ENCODE measurements at places on chromosomes 3 and 15.

- no peak for DNase-seq
Observed at GRCh38 chr3:130276203-130276803, 69.2 kb upstream of the COL6A5 start.

DNA sequence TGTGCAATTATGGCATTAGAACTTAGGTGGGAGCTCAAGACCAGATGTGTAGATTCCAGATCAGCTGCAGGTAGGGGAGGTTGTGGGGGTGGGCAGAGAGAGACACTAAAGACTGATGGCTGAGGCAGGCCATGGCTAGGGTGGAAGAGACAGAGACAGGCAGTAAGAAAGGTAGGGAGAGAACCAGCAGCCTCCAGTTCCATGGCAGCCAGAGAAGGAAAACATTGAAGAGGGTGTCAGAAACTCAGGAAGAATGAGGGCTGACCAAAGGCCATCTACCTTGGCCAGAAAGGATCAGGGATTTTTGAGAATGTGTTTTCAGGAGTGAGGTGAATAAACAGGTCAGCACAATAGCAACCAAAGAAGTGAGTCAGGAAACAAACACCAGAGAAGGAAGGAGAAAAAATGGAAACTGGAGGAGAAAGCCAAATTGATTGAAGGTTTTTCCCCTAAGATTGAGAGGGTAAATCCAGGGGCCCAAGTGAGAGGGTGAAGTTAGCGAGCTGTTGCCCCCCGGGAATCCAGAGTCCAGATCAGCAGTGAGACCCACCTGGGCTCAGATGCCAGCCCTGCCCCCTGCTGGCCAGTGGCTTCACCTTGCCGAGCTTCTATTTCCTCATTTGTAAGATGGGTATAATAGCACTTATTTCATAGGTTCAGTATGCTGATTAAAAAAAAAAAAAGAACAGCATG, 41.0 kb downstream of the ABHD2 start:
- peak; percentile 64 for DNase-seq

GRCh38 chr3:45199837-45200648, 26.0 kb downstream of the TMEM158 start:
- DNase-seq: no peak

DNA sequence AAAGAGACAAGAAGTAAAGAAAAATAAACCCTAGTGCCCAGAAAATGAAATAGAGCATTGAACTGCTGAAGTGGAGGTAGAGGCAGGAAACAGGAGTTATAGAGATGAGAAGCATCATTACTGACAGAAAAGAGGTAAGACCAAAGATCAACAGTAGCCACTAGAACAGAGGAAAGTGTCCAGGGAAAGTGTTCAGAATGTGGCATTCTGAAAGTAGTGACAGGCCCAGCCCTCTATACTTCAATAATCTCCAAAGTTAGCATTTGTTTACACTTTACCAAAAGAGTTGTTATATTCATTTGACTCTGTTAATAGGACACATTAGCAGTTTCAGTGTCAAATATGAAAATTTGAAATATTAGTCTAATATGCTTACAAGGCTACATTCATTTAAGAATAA, 727.1 kb upstream of the NECTIN3 start:
- no peak for DNase-seq

GRCh38 chr3:122307094-122307687, 17.9 kb upstream of the CSTA start:
- no peak for DNase-seq

DNA sequence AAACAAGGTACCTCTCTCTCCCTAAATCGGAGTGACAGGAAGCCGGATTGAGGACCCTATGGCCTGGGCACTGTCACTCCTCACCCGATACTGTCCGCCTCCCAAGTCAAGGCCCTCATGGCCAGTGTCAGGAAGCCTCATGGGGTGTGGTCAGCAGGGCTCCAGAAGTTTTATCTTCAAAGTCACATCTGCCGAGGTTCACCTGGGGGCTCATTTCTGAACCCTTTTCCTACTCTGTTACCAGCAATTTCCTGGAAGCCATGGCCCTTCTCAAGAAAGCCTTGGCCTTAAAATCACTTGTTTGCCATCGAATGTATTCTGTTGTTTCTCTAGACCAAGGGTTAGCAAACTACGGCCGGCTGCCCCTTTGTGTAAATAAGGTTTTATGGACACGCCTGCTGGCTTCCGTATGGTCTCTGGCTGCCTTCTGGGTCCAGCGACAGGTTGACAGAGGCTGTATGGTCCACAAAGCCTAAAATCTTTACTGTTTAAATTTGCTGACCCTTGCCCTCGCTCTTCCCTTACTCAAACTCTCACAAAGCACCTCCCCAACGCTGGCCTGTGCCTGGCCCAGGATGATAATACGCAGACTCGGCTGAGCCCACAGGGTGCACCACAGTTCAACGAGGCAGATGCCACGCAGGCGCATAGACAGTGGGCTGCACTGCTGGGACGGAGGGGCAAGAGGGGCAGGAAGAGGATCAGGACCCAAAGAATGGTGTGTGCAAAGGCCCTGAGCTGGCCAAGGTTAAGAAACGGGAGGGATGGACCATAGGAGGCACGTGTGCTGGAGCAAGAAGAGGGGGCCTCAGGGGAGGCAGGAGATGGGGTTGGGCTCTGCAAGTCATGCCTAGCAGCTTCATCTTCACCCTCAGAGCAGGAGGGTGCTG, 24.7 kb upstream of the DUSP7 start:
- no peak for DNase-seq

DNA sequence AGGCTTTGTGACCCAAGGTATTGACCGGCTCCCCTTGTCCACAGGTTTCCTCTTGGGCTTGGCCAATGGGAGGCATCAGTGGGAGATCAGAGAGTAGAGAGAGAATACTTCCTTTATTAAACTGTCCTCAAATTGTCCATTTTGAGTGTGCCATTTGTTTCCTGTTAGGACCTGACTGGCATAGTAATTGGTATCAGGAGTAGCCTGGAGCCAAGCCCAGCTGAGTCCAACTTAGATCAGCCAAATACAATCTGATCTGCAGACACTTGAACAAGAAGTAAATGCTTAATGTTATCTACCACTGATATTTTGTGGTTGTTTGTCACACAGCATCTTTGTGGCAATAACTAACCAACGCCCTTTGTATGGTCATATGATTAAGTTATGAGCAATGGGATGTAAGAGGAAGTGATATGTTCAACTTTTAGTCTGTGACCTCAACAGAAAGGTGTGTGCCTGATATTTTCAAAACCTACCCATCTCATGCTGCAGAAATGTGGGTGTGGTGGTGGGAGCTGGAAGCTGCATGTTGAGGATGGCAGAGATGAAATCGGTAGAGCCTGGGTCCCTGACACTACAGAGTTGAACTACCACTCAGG, 13.3 kb downstream of the MYD88 start:
- DNase-seq: no peak

DNA sequence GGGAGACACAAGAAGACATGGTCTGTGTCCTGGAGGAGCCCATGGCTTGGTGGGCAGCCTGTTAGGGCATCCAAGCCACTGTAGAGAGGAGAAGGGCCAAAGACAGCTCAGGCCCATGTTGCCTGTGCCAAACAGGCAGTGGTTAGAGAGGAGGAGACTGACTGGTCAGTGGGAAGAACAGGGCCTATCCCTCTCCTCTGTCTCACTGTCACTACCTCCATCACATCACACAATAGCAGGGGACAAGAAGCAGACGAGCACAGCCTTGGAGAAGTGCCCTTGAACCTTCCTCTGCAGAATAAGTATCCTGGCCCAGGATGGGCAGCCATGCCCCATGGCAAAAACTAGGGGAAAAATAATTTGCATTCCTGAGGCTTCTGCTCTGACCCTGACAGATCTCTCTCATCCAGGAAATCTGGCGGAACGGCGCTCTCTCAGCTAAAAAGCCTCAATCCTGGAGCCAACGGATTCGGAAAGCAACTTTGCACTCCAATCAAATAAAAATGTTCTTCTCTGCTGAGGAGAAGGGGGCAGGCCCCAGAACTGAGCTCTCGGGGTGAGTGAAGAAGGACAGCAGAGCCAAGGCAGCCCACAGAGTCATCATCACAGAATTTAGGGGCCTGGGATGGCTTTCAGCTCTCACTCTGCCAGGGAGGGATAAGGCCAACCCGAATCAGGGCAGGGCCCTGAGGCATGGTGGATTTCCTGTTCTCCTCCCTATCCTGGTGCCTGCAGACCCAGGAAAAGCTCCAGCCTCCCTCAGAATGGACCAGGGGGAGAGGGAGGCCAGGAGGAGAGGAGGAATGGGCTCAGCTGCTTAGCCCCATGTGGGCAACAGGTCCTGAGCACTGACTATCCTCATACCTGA, 1.6 kb downstream of the SHF start:
- DNase-seq: no peak

DNA sequence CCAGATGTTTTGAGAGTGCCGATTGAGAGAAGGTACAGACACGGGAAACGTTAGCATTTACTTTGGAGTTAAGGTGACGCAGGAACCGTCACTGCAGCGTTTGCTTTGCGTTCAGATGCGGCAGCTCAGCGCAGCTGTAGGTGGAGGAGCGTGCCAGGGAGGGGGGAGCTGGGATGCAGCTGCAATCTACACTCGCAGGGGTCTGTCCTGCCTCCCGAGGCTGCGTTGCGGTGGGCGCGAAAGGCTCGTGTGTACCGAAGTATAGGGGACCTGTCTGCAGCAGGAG, 425 bp upstream of the FYTTD1 start:
- DNase-seq: peak; percentile 68

- no peak for DNase-seq
Observed at GRCh38 chr15:96171853-96172296, 158.6 kb upstream of the NR2F2 start.

Data from stimulated activated CD4-positive, alpha-beta T cell treated with anti-CD3 and anti-CD28 coated beads, Interleukin-15, amount 100 ng/mL, for 24 hours (primary cell).